ENCODE measurements at places on chromosomes 16 and 17.

DNA sequence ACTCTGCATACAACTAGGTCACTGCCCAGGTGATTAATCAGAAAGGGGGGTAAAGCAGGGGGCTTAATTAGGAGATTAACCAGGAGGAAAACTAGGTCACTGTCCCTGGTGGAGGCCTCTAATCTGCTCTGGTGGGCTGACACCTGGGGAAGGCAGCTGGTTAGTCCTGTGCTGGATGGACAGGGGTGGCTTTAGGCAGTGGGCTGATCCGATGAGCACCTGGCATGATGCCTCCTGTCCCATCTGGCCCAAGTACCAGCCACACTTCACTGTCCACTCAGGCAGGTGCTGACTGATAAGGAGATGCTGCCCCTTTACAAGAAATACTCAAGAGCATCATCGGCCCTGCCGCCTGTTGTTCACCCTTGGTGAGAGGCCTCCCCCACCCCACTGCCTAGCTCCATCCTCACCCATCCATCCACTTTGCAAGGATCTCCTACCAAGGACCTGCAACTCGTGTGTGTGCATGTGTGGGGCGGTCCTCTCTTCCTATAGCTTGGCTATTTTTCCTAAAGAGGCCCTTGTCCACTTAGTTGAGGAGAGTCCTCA is 13.8 kb upstream of the RCVRN start:
- no peak for DNase-seq

- no peak for DNase-seq
These were observed 13.0 kb downstream of the SKAP1 start for GRCh38 chr17:48416971-48417370.

DNA sequence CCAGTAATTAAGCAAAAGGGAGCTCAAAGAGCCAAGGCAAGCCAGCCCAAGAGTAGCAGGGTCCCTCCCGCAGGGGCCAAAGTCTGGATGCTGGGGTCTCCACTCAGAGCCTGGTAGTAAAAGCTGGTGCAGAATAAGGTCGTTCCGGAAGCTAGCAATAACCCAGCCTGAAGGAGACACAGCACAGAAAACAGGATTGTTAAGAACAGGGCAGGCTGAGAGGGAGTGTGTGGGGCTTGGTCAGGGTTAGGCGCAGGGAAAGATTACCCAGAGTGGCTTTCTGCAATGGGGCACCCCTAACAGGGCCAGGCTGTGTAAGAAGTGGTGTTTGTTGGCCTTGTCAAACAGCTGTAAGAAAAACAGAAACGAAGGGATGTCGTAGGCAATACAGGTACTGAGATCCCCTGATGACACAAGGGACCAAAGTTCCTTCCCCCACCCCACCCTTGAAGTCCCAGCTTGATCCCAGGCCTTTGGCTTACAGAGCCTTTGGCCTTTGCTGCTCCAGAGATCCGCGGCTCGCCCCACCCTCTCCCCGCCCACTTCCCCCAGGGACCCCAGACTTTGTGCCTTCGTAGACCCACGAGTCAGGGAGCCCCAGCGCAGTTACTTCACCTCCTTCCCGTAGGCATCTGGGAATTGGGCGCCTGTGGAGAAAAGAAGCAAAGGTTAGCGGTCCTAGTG is 712 bp downstream of the TMEM256 start:
- no peak for DNase-seq

- DNase-seq, result no peak
These were observed 239.8 kb upstream of the SALL1 start for GRCh38 chr16:51390877-51391276.

DNA sequence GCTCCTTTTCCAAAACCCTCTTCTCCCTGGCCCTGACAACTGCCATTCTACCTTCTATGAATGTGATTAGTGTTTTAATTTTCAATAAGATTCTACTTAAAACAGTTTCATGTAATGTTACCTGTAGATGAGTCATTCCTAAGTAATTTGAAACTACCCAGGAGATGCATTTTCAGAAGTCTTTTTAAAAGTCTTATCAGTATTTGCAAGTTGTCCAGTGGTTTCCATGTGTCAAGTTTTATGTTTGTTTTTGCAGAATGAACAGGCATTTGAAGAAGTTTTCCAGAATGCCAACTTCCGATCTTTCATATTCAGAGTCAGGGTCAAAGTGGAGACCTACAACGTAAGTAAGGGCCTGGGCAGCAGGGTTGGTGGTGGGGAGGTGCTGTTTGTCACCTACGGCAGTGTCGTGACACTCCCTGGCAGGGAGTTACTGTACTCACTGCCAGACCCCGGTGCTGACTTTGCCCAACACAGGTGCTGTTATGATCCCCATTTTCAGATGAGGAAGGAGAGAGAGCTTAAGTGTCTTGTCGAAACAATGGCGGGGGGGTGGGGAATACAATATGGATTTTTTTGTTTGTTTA is 65.0 kb downstream of the RPA1 start:
- no peak for DNase-seq

GRCh38 chr17:31549121-31549524 is 157.6 kb downstream of the RAB11FIP4 start:
- no peak for DNase-seq

GRCh38 chr17:9150446-9151090 is 129.3 kb downstream of the NTN1 start:
- no peak for DNase-seq

GRCh38 chr16:79128706-79129105 is 471.8 kb downstream of the MAF start:
- no peak for DNase-seq

GRCh38 chr17:66829883-66830282 is 5.0 kb upstream of the CACNG5 start:
- DNase-seq, result peak; percentile 57

DNA sequence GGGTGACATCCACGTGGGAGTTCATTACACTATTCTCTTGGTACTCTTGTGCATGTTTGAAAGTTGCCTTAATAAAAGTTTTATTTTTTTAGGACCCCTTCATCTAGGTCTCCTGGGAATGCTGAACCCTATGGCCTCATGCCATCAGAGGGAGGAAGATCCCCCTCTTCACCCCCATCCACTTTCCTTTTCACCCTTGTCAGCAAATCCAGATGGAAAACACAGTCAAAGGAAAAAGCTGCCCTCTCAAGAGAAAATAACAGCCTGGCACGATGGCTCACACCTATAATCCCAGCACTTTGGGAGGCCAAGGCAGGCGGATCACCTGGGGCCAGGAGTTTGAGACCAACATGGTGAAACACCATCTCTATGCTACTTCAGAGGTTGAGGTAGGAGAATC is 274.2 kb downstream of the XYLT1 start:
- no peak for DNase-seq

DNA sequence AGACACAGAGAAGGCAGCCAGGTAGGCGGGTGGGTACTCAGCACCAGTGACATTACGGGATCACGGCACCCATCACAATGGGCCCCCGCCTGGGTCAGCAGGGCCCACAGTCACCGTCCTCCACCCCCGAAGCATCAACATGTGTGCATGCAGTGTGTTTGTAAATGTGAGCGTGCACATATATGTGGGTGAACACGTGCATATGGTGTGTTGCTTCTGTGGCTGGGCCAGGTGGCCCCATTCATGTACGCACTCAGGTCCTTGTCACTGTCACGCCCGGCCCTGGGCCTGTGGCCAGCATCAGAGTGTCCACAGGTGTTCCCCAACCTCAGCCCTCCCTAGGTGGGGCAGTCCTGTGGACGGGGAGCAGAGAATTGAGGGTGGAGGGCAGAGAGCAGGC is 37.1 kb downstream of the TNFRSF13B start:
- DNase-seq, result no peak

DNA sequence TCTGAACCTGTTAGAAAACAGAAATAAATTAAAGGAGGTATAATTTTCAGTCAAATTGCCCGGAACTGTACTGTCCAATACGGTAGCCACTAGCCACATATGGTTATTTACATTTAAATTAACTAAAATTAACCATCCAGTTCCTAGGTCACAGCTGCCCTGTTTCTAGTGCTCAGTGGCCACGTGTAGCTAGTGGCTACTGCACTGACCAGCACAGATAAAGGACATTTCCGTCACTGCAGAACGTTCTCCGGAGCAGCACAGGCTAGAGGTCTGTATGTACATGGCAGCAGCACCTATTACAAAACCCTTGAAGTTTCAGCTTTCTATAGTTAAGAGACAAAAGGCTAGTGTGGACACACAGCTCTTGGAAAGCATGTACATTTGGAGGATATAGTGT is 33.7 kb downstream of the CPSF4L start:
- no peak for DNase-seq

DNA sequence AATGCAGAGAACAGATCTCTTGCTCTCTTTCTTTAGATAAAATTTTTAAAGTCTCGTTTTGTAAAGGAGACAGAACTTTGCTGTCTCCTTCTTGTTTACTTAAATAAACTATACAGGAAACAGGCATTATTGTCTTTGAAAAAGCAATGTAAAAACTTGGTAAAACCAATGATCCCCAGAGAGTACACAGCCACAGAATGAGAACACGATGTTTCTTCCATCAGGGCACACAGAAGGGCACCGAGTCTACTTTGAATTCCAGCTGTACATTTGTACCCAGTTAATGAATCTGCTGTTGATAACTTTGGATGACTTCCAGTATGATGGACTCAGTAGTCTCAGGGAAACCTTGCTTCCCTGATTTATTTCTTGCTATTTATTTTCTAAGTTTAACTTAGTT is 8.1 kb upstream of the TMEM100 start:
- no peak for DNase-seq

DNA sequence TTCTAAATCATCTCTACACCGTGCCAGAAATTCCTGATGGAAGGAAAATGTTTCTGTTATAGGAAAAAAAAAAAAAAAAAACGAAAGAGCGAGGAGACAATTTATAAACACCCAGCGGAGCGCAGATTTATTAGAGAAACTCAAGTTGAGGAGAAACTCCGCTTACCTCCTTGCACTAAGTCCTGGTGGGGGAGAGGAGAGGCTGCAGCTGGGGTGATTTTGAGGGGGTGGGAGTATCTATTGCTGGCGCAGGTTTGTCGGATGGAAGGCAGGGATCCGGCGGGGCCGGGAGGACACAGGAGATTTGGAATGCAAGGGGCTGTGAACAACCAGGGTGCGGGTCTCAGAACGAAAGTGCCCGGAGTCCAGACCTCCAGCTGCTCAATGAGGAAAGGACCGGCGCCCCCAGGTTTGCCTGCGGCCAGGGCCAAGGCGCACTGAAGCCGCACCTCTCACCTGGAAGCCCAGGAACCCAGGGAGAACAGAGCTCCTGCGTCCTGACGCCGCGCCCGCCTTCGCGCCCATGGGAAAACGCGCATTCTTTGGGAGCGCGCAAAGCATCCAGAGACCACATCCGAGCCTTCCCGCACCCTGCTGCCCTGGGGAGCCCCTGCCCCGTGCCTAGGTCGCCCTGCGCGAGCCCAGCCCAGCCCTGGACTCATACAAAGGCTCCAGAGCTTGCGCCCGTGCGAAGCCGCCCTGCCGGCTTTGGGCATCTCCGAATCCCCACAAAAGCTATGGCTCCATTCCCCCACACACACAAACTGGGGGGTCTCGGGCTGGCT is 2.6 kb upstream of the HOXB8 start:
- DNase-seq, result no peak

- no peak for DNase-seq
These were observed 47.8 kb upstream of the SCNN1B start for GRCh38 chr16:23254338-23254737.

- no peak for DNase-seq
These were observed 60.3 kb upstream of the CORO6 start for GRCh38 chr17:29682987-29683386.

All from CMK (cell line).